GM12891 (cell line): ENCODE measurements at places on chromosomes 7 and 10.

DNA sequence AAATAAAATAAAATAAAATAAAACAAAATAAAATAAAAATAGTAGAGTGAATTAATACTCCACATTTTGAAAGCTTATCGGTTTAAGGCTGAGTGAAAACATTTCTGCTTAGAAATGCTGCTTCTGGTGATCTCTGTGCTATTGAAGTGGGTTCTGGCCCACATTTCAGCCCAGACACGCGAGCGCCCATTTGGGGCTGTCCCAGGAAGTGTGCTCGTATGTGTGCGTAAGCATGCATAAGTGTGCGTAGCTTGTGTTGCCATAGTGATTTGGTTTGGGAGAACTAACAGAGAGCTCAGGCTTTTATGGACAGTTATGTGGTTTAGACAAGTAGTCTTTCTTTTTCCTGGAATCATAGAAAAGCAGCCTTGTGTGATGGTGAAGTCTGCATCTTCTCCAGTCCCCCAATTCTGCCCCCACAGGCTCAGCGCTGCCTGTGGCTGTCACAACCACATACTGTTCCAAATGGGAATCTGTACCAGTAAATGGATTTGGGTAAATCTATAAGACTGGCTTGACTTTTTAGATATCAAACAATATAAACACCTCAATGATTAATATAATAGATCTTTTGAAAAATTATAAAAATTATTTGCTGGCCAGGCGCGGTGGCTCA lies 29.8 kb upstream of the PURB start:
- DNase-seq, result peak; percentile 37

DNA sequence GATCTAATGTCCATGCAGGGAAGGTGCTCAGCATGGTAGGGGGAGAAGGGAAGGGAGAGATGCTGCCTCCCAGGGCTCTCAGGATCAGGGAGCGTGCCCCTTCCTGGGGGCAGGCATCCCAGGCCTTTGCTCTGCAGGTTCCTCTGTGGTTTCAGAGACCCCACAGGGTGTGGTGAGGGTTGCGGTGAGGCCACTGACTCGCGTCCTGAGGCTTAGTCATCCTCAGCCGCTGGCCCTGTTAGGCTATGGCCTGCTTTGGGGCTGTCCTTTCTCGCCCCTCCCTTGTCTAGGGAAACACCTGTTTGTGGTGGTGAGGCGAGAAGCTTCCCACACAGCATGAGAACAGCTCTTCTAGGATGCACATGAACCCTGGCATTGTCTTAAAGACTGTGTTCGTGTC lies 558.3 kb upstream of the FOXK1 start:
- DNase-seq, result no peak

- DNase-seq, result no peak
Observed at GRCh38 chr7:83798489-83798888, 149.6 kb upstream of the SEMA3E start.

DNA sequence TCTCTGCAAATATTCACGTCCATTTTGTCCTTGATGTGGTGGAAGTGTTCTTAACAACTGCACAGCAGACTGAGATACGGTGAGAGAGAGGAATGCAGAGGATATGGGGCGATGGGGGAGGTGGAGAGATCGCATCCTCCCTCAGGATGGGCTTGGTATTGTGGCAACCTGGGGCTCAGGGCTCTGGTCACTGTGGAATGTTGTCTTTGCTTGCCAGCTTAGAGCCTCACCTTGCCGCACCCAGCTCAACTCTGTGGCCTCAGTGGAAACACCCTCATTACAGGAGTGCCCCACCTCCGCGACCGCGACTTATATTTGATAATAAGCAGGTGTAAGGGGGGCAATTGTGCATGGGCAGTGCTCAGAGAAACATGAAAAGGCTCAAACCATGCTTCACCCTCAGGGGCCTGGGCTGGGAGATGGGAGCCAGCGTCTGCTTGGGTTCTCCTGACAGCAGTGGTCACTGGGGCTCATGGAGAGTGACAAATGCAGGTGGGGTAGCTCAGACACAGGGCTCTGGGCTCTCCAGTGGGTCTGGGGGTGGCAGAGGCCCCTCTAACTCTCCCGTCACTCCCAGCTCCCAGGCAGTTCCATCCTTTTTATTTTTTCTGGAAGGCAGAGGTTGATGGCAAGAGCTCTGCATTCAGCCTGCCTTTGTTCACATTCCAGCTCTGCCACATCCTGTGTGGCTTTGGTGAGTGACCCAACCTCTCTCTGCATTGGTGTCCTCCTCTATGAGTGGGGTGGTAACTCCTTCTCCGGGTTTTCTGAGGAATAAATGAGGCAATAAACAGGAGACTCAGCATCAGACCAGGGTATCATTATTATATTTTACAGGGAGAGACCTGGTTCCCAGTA lies 43.1 kb upstream of the EMX2 start:
- DNase-seq, result no peak

DNA sequence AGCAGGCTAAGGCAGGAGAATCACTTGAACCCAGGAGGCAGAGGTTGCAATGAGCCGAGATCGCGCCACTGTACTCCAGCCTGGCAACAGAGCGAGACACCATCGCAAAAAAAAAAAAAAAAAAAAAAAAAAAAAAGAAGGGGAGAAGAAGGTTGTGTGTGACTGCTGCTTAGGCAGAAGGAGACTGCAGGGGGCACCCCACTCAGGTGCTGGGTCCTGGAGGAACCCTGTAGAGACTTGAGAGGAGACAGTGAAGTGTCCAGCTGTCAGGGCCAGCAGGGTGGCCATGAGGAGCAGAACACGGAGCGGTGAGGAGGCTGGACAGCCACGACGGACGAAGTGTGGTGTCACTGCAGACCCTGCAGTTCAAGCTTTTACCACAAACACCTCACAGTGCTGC lies 99.0 kb upstream of the NMT2 start:
- no peak for DNase-seq

DNA sequence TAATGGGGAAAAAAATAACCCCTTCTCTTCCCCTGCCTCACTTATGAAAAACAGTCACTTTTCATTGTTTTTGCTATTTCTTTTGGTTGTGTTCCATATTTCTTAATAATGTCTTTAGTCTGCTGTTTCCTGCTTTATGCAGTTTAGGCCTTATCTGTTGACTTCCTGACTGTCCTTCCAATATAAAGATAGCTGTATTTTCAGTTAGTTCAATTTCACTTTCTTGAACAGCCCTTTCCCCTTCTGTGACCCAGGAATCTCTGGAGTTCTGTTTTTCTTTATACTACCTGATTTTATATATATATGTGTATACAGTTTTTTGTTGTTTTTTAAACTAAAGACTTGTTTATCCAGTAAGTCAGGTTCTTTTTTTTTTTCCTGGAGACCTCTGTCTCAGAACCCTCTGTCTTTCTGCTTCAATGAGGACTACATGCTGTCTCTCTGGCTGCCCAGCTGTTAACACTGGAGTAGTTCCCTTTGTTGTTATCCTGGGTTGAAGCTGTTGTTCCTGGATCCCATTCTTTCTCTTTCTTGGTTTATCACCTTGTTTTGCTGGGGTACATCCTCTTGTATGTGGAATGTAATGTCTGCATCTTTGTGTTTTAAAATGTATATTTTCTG lies 87.2 kb downstream of the GSDME start:
- DNase-seq, result no peak

GRCh38 chr7:95155965-95156364 lies 168.4 kb downstream of the PON1 start:
- no peak for DNase-seq

DNA sequence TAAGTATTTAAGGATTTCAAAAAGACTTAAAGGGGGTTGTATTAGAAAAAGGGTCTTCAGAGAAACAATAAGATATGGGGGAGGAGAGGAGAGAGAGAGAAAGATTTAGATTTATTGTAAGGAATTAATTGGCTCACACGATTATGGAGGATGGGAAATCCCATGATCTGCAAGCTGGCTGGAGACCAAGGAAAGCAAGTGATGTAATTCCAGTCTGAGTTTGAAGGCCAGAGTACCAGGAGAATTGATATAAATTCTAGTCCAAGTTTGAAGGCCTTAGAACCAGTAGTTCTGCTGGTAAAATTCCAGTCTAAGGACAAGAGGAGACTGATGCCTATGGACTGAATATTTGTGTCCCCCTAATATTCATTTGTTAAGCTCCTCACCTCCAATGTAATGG lies 20.6 kb upstream of the SLC13A1 start:
- no peak for DNase-seq

DNA sequence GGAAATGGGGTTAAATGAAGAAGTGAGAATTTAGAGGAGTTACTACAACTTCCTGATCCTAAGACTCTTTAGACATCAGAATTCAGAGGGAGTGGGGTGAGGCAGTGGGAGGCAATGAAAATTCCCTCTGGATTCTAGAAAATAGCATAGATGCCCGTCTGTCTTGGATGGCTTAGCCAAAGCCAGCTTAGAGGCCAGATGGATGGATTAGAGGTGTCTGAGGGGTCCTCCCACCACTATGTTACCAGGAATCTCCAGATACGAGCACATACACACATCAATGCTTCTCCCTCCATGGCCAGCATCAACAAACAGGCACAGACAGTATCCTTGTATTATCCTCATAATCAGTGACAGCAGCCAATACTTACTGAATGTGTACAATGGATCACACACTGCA lies 418.1 kb downstream of the PLXNA4 start:
- DNase-seq, result no peak

- DNase-seq, result no peak
Observed at GRCh38 chr10:129470103-129470851, 3.2 kb downstream of the MGMT start.

- no peak for DNase-seq
Observed at GRCh38 chr10:64142395-64142794, 621.2 kb downstream of the REEP3 start.

DNA sequence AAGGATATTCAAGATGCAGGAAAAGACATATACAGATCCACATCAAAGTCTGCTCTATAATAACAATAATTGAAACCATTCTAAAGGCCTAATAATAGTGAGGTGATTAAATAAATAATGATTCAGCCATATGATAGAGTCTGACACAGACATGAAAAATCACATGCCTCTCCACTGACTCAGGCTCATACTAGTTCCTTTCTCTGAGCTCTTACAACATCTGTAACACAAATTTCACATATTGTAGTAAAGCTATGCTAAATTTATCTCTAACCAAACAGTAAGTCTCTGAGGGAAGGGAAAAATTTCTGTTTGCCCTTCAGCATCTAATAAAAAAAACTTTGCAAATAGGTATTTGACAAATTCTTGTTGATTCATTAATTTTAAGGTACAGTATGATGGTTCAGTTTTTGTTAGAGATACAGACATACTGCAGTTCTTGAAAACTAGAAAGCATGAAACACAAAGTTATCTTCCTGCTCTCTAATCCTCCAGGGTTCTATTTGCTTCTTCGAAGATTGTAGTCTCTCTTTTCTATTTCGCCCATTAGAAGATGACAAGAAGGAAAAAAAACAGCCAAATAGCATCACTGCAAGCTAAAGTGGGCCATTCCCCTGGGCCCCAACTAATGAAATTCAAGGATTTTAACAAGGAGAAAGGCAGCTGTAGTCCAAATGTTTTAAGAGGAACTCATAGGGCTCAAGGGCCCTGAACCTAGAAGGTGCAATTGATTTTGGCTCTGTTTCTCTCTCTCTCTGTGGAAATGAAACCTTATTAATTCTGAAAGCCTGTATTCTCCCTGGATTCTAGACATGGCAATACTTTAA lies 53.9 kb downstream of the CUBN start:
- DNase-seq, result no peak

DNA sequence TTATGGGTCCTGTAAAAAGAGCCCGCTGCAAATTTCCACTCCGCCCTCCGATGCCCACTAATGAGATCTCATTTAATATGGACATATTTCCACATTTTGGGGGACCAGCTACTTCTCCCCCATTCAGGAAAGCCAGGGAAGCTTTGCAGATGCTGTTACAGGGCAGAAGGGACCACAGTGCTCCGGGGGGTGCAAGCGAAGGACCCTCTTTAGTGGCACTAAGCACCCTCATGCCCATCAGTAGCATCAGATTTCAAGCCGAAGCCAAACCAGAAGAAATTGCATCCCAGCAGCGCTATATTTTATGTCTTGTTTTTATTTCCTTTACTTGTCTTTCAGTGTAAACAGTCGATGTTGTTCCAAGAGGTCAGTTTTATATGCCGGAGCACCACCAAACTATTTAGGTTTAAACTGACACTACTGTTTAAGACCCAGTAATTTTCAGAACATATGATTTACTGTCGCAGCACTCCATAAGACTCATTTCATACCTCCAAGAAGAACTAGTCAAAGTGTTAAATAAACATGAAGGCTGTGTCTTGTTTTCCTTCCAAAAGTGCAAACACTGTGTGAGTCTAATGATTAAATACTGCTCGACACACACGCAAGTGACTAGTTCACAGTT lies 122.2 kb upstream of the MGMT start:
- no peak for DNase-seq

DNA sequence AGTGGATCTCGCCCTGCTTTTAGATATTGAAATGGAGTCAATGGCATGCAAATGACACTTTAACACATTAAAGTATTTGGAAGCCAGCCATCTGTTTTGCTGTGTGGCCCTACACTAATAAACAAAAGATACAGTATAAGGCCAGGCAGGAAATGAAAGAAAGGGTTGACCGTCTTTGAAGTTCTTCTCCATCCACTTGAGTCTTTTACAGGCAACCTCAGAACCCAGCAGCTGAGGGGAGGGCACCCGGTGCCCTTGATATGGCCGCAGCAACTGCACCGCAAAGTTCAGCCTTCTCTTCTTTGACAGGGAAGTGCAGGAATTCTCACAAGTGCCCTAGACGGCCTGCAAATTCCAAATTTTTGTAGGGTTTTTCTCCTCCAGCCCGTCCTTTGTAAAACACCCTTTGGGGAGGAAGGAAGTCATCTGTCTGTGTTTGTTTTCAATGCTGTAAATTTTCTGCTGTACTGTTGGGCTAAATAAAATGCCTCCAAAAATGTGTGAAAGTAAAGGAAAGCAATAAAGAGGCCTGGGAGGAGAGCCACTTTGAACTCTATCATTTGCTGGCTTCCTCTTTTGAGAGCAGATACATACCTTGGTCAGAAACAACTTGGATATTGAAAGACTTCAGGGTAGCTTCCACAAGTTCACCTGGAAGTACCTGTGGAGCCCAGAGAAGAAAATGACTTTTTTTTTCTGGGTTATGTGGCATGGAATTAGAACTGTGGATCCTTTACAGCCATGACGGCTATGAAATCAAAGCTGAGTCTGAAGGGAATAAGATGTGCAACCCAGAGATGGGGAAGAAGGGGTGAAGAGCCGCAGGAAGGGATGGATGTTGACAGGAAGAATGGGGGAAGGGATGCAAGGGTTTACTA lies 3.6 kb downstream of the HOXA1 start:
- no peak for DNase-seq
